ENCODE measurements at places on chromosomes 7 and 10.

DNA sequence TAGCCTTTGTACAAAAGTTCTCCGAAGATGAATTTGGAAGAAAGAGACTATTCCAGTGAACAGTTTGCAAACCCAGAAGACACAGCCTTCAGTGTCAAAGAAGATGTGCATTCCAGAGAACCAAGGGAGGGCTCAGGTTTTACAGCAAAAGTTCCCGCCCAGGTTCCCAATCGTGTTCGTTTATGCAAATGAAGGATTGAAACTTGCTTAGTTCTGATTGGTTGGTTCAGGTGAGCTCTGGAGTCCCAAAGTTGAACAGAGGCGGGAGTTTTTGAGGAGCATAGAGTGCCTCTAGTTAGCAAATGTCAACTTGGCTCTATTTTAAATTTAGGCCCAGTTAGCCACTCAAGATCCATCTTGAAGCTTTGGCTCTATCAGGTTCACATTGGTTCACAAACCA lies 51.3 kb downstream of the TMEM270 start:
- no peak for DNase-seq

GRCh38 chr7:43112941-43113621 lies 634 bp downstream of the HECW1 start:
- DNase-seq: no peak

- no peak for DNase-seq
Measured at GRCh38 chr7:155961241-155962190, 149.3 kb upstream of the SHH start.

DNA sequence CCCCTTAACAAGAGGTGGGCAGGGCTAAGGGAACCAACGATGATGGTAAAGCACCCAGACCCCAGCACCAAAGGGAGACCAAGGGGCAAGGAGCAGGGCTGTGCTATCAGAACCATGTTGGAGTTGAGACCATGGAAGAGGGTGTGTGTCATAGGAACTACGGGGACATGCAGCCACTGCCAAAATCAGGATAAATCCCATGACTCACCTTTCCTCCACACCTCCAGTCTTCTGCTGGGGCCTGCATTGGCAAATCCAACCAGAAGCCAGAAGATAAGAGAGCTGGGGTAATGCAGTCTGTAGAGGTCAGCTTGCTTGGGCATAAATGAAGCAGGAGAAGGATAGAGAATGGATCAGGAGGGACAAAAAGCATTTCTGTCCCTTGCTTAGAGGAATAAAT lies 42.7 kb upstream of the SMARCD3 start:
- DNase-seq: no peak

GRCh38 chr7:64775289-64775688 lies 18.9 kb upstream of the ZNF138 start:
- DNase-seq: no peak

DNA sequence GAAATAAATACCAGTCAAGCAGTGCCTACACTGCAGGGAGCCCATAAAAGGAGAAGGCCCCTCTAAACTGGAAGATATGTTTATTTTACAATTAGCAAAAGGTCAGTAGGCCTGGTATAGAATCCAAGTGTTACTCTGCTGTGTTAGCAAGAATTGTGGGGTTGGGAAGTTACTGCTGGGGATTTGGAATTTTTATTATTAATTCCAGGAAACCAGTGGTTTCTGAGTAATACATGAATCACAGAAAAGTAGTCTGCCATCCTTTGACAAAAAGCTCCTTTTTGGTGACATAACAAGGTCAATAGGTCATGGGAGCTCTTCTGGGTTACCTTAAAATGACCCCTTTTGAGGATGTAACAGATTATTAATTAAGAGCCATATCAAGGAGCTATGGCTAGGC lies 67.4 kb downstream of the ZNF92 start:
- no peak for DNase-seq

Measured in hematopoietic multipotent progenitor cell treated with erythropoietin and hydrocortisone succinate and interleukin-3 and kit ligand, for 6 days (in vitro differentiated cells).